ENCODE measurements at places on chromosomes 11 and 22.

- DNase-seq, result no peak
Measured at GRCh38 chr11:130023204-130023603, 20.6 kb upstream of the PRDM10 start.

DNA sequence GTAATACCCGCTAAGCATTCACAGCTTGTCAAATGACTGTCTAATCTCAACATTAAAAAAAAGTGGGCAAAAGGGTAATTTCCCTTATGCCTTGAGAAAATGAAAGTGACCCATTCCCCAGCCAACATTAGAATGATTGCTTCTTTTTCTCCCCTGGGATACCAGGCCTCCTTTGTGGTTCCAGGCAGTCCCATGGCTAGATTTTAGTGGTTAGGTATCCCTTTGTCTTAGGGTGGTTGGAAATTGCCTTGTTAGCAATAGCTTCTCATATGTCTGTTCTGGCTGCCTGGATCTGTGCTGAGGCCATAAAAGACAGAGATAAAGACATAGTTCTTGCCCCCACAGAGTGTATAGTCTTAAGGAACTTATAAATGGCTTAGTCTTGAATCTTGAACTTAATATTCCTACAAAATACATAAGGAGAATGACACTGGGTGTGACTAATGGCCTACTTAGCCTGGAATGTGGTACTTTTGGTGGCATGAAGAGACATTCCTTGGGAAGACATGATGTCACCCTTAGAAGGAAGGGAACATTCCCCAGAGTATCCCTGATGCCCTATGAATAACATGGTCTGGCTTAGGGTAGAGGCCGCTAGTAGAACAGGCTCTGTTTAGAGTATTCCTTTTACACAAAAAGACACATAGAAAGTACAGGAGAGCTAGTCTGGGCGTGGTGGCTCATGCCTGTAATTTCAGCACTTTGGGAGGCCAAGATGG, 90.3 kb downstream of the ZBTB16 start:
- DNase-seq, result no peak

DNA sequence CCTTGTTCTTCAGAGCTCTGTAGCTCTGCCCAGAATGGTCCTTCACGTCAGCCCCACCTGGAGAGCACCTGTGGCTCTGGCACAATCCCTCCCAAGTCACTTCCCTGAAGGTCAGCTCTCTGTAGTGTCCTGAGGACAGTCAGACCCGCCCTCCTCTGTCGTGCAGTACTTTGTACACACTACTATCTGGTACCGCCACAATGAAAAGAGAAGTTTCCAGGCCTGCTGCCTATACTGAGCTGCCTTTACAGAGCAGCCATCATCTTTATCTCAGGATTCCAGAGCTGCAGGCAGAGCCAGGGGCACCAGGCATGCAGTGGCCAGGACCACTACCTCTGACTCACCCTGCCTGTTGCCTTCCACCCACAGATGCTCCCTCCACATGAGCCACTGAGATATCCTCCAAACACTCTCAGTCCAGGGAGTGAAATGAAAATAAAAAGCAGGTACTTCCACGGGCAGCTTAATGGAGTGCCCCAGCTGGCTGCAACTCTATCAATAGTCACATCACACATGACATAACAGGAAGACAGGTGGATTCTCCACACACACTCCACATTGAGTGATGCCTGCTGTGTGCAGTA, 7.3 kb downstream of the PACSIN2 start:
- no peak for DNase-seq

DNA sequence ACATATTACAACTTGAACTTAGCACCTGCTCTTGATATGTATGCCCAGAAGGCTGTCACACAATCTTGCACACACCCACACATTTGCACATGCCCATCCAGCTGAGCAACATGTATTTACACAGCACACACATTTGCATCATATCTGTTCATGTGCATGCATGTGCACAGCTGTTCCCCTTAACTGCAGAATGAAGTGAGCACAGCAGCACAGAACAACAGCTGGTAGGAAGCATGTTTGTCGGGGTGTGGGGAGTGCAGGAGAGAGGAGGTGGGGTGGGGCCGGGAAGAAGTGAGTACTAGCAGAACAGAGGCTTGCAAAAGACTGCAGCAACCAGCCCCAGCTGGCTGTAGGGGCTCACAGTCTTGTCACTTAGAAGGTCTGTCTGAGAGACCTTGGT, 296.5 kb downstream of the KIRREL3 start:
- no peak for DNase-seq

DNA sequence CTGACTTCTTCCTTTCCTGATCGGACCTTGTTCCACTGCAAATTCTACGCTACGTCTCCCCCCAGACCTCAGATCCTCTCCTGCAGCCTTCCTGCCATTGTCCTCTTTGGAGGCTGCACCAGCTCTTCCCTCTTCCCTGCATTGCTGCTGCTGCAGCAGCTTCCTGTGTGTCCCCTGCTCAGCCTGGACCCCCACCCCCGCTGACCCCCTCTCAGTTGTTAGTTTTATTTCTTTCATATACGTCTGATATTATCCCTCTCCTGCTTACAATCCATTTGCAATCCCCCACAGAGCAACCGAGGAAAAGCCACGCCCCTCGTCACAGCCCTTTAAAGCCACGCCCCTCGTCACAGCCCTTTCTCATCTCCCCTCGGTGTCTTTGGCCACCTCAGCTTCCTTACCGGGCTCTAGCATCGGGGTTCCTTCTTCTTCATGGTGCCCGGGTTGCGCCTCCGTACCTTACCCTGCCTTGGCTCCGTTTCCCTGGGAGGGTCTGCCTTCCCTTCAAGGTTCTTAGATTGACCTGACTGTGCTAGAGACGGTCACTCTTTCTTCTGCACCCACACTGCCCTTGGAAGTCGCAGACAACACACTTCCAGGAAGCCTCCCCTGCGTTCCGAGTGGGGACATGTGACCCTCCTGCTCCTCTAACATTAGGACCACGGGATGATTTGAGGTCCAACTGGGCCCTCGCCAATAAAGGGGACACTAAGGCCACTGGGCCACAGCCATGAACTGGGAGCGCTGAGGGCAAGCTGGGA, 4.8 kb downstream of the MRGPRG start:
- no peak for DNase-seq

DNA sequence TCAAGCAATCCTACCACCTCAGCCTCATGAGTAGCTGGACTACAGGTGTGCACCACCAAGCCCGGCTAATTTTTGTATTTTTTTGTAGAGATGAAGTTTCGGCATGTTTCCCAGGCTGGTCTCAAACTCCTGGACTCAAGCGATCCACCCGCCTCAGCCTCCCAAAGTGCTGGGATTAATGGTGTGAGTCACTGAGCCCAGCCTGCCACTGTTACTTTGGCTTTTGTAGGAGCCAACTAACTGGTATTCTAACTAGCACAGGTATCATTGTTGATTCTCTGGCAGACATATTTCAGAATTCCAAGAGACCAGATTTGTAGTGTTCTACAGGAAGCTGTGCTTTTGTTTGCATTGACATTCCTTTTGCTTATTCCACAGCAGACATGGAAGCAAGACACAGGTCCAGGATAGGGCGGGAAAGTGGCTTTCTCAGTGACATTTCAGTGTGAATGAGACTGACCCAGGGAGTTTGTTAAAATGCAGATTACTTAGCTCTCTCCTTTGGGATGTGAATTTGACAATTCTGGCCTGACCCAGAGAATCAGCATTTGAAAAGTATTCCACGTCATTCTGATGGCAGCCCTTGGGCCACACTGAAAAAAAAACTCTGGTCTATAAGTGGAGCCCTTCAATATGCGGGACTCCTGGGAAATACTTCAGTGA, 52.2 kb upstream of the PAX6 start:
- DNase-seq, result no peak

DNA sequence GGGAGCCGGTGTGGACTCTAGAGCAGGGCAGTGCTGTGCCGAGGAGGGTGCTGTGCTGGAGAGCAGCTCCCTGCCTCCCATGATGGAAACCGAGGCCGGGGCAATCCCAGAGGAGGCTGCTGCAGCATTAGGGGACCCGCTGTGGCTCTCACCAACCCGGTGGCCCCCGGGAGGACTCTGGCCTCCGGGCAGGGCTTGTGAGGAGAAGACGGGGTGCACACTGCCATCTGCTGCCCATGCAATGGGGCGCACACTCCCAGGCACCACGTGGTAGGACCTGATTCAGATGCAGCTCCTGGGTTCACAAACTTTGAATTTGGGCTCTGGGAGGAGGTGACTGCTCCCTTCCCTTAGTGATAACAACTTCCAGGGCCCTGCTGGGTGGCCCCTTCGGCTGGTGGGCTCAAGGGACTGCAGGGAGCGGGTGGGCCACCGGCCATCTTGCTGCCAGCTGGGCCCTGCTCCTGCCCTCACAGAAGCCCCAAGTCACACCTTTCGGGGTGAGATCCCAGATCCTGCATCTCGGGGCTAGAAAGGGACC, 93.8 kb upstream of the FGF3 start:
- DNase-seq, result no peak

GRCh38 chr11:101574886-101575285, 8.9 kb downstream of the TRPC6 start:
- DNase-seq, result no peak
